ENCODE measurements at places on chromosomes 2 and 18.

- DNase-seq: no peak
Measured at GRCh38 chr2:5020116-5020875, 671.9 kb upstream of the SOX11 start.

GRCh38 chr2:207603486-207603885, 21.7 kb downstream of the METTL21A start:
- DNase-seq: no peak

DNA sequence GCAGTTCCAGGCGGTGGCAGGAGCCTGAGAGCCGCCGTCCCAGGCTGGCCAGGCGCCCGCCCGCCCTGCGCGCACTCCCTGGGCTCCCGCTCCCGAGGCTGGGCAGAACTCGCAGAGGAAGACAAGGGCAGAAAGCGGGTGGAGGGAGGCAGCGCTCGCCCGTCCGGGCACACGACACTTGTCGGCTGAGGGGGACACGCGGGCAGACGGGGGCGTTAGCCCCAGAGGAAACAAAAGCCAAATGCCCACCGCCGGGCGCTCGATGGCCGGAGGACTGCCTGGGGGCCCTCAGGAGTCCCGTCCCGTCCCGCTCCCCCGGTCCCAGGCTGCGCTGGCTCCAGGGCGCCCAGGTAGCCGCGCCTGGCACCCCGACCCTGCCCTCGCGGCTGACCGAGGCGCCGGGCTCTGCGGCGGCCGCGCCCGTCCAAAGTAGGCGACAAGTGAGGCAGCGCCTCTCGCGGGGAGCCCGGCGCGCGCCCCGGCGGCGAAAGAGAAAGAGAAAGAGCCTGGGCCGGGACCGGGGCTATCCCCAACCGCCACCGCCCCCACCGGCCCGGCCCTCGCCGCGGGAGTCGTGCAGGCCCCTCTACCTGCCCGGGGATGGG, 491 bp downstream of the L3MBTL4 start:
- DNase-seq: no peak

GRCh38 chr18:48660346-48661228, 121.8 kb downstream of the CTIF start:
- no peak for DNase-seq

Data from stimulated activated CD8-positive, alpha-beta memory T cell treated with anti-CD3 and anti-CD28 coated beads, Interleukin-7, amount 100 ng/mL, for 24 hours (primary cell).